DMS79 treated with DMSO at 0.1 percent for 48 hours (cell line): ENCODE measurements at places on chromosomes 5 and 9.
A peak's percentile ranks its signal among the peaks of the same experiment; 100 is the strongest.

GRCh38 chr5:84425365-84425881, 40.7 kb upstream of the EDIL3 start:
- no peak for DNase-seq

- DNase-seq: no peak
Measured at GRCh38 chr9:68961587-68961986, 52.3 kb downstream of the PRKACG start.

DNA sequence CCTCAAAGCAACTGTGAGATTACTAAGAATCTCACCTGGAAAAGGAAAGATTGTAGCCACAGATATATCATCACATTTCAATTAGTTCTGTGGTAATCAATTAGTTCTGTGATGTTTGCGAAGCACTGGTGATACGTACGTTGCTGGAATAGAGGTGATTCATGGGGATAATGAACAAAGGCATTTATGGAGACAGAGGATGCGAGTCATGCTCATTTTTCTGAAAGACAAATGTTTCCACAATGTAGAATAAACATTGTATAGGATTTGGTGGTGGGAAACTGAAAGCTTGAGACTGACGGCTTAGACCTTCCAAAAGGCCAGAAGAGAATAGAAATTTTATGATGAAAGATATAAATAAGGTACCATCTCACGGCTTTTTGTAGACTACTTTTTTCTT, 507.3 kb upstream of the TYRP1 start:
- DNase-seq: no peak

- DNase-seq: no peak
Measured at GRCh38 chr9:108078811-108079210, 589.2 kb upstream of the KLF4 start.

- DNase-seq: no peak
Measured at GRCh38 chr9:27538647-27539046, 9.0 kb upstream of the MOB3B start.

DNA sequence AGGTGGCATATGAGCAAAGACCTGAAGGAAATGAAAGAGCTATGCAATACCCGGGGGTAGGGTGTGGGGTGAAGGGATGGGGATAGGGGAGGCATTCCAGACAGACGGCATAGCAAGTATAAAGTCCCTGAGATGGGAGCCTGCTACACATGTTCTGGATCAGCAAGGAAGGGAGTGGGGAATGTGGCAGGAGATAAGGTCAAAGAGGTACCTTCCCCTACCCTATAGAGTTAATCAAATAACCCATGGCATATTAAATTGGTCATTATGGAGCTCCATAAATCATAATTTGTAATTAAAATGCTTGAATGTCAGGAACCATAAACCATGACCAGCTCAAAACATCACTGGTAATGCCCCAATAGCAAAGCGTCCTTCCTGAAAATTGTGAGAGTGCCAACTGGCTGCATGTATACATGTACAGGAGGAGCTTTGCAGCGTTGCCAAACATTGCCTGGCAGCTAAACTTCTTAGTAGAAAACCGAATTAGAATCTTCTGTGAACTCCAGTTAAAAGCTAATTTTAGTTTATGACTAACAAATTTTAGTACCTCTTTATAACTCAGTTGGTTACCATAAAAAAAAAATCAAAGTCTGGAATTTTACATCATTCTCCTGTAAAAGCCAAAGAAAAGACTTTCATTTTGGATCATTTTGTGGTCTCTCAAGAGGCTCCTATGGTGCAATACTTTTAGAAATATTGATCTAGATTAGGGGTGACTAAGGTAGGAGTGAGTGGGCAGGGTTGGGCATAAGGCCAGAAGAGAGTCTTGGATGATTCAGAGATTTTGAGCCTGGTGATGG, 4.7 kb downstream of the DNAI1 start:
- DNase-seq: peak; percentile 60

- DNase-seq: no peak
Measured at GRCh38 chr5:171312129-171312974, 3.3 kb downstream of the TLX3 start.

DNA sequence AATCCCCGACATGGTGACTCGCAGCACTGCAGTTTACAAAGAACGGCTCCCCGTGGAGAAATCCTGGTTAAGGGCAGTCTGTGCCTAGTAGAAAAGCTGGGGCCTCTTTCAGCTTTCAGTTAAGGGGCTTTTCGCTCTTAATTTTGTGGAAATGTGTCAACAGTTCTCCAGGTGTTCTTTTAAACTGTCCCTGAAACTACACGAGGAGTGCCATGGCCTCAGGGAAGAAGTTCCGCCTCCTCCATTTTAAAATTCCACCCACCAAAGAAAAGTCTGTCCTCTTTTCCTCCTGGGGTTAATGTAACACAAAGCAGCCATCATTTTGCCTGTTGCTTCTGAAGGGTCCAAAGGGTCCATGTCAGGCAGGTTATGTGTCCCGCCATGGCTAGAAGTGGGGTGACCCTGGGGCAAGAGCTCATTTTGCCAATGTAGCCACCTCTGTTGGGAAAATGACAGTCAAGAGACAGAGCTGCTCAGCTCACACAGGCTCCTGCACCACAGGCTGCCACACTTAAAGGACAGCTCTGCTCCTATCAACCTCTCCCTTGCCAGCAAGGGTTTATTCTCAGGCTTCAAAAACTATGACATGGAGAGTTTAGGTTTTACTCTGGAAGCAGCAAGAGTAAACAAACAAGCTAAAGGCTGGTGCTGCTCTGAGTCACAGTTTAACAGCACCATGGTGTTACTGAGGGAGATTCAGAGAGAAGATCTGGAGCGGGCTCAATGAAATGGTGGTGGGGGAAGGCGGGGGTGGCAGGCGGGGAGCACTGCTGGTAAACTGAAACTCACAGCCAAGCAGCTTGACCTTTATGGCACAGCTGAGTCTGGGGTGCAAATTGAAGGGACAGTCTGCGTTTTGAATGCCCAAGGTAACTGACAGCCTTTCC, 3.2 kb downstream of the WHRN start:
- peak; percentile 78 for DNase-seq

- DNase-seq: no peak
Measured at GRCh38 chr5:96816991-96817390, 9.2 kb upstream of the ERAP1 start.

- peak; percentile 16 for DNase-seq
Measured at GRCh38 chr5:141559461-141559860, 59.3 kb downstream of the DIAPH1 start.

- no peak for DNase-seq
Measured at GRCh38 chr5:133292300-133292699, 240.5 kb downstream of the HSPA4 start.

DNA sequence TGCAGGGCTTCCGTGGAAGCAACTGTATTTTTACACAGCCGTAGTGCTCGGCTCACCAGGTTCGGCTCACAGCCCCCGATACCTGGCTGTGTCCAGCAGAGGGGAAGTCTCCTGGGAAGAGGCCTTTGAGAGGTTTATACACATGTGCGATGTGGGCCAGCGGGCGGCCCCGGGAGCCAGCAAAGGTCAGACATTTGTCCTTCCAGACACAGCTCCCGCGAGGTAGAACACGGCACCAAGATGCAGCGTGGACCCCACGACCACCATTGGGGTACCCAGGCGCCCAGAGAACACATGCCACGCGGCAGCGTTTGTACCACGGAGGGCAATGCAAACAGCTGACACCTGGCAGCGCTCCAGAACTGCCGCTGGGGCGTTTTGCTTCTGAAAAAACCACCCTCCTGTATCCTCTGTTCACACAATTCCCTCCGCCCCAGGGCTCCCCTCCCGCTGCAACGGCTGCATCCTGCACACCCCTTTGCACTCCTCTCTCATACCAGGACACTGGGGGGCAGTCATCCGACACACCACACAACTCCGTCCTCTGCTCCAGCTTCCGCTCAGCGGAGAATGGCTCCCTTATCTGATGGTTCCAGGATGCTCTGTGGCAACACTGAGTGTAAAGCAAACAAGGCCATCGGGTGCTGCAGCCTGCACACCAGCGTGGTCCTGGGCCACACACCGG, 235.3 kb downstream of the SYK start:
- DNase-seq: peak; percentile 64

GRCh38 chr9:91844701-91845291, 105.2 kb downstream of the ROR2 start:
- no peak for DNase-seq

DNA sequence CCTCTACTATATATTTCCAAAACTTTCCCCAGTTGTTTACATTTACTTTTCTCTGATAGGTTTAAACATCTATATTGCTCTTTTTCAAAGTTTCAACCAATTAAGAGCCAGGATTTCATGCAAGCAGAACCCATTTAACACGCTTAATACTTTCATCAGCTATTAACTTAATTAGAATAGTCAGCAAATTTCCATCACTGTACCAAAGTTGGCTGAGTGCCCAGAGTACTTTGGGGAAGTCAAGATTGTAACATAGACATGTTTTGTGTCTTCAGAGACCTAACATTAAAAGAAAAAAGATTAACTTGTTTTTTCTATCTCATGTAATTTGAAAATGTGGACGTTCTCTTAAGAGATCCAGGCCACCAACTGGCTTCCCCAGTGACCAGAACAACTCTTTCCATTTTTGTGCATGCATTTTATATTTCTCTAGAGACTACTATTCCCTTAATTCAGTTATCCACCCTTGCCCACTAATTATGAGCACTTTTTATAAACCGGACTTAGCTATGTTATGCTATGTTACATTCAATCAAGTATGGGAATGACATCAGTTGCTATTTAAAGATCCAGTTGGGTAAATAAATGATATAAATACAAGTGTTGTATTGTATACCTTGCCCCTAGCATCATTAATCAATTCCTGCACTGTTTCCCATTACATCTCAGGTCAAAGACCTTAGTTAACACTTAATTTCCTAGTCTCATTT, 478.1 kb upstream of the NMUR2 start:
- peak; percentile 72 for DNase-seq

GRCh38 chr5:5710471-5710870, 288.0 kb downstream of the ICE1 start:
- no peak for DNase-seq

DNA sequence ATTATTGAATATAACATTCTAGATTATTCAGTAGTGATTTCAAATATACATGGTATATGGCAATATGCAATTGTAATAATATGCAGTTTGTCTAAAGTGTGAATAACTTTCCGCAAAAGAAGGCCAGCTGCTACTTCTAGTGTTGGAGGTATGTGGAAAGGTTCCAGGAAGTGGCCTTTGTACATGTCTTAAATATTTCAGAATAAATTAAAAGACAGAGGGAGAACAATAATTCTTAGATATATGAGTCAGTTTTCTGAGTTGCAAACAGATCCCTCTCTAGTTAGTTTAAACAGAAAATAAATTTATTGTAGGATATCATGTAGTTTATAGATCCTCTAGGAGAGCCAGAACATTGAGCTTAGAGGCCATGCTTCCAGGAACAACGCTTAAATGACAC, 210.8 kb upstream of the ELL2 start:
- DNase-seq: no peak

DNA sequence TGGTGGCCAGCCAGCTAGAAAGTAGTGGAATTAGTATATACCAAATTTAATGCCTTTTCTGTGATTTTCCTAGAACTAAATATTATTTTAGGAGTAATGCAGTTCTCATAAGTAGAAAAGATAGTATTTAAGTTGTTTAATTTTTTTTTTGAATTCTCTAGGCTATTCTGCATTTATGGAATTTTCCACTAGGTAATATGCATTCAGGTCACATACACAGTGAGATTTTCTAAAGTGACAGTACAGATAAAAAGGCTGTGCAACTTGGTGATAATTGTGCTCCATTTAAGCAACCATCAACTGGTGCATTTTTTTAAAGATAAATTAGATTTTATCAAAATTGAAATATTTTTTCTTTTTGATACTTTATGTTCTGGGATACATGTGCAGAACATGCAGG, 111.5 kb downstream of the SCAMP1 start:
- no peak for DNase-seq

GRCh38 chr9:33291031-33291397, 698 bp downstream of the NFX1 start:
- no peak for DNase-seq

DNA sequence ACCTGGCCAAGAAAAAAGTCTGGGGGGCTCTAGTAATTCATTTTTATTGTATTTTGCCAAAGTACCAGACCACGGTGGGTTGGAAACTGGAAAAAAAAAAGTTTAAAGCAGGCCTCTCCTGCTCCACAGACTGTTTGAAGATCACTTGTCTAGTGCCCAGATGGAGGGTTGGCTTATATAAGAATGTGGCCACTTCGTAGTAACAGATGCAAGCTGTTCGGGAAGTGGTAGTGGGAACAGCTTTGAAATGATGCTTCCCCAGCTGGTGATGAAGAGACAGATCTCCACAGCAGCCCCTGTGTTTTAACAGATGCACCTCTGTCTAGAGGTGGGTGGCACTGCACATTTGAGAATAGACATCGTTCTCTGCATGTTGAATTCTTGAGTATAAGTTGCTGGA, 54.3 kb upstream of the DMRT3 start:
- no peak for DNase-seq

- DNase-seq: no peak
Measured at GRCh38 chr5:37799865-37800421, 39.9 kb downstream of the GDNF start.

- DNase-seq: peak; percentile 38
Measured at GRCh38 chr5:55535199-55535905, 588 bp upstream of the PLPP1 start.
